ENCODE measurements at places on chromosomes 2 and 18.
A peak's percentile ranks its signal among the peaks of the same experiment; 100 is the strongest.

DNA sequence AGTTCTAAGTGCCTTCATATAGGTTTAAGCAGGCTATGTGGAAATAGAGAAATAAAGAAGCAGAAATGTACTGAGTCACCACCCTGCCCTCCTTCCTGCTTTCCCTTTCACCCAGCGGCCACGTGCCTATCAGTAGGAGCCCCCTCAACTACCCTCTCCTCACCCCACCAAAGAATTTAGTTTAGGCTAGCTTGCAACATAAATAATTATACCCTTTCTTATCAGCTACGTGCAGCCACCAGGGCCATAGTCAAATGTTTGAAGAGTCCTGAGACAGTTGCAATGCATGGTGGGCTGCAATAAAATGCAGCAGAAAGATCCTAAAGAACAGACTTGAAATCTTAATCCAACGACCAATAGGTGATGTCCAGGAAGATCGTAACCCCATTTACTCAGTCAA is 101.2 kb downstream of the RTP5 start:
- no peak for DNase-seq

DNA sequence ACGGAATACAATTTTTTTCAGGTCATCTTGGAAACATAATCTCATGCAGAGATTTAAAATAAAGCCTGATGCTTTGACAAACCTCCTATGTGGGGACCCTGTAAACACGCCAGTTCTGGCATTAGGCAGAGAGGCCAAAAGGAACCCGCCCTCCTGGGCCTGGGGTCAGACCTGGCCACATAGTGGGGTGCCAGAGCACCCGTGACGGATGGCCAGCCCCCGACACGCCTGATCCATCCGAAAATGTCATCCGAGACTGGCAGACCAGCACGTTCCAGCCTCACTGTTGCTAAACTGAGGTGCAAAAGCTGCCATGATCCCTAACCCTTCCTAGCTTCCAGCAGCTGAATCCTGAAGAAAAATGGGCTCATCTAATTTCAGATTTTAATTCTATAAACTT is 222.6 kb upstream of the SALL3 start:
- no peak for DNase-seq

DNA sequence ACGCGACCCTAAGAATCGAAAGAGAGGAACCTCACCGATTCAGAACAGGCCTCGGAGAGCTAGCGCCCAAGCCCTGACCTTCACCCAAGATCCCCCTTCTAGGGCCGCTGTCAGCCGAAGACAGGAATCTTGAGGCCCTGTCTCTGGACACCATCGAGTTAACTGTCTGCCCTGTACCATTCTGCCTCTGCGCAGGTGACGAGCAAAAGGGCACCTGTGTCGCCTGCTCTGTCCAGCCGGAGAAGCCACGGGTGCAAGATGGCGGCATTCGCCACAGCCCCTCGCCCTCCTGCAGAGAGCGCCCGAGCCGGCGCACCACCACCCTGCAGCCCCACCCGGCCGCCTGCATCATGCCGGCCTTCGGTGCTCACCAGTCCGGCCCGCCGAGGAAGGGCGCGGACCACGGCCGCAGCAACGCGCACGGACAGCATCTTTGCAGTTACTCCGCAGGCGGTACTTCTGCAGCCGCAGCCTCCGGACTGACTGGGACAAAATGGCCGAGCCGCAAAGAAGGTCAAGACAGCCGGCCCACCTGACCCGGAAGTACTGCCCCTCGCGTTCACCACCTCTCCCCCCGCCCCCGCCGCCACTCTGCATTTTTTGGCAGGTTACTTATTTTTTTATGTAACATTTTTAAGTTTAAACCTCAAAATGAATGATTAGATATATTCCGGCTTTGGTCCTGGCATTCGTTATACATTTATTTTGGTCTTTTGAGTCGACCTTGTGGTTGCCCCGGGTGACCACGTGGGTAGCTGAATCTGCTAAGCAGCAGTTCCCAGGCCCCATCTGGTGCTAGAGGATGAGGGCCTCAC is at the start of gene ATP5F1A:
Gene ATP5F1A, minus strand, starts transcription at position 496 of the 815 bp plus-strand sequence. Its CDS starts 65 bp downstream, at position 431.
- DNase-seq = peak; percentile 80

GRCh38 chr2:208552943-208553342 is 146.4 kb downstream of the PTH2R start:
- DNase-seq = no peak

DNA sequence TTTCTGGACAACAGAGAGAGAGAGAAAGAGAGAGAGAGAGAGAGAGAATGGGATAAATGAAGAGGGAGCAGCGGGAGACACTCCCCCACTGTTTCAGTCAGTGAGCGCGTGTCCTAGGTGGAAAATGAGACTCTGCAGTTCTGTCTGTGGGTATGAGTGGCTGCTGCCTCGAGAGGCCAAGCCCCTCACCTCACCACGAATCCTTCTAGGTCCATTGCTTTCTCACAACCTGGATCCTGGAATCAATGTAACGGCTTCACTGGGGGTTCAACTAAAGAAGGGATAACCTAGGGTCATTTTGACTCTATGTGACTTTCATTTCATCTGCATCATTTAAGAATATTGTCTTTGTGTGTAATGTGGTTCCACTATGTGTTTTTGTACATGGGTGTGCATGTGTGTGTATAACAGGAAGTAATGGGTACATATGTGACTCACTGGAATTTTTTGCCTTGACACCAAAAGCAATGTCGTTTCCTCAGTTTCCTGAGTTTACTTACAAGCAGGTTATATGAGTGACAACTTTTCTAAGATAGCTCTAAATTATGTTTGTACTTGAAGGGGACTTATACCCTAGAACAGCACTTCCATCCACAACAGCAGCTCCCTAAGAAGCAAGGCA is 221.4 kb upstream of the TRIB2 start:
- no peak for DNase-seq

DNA sequence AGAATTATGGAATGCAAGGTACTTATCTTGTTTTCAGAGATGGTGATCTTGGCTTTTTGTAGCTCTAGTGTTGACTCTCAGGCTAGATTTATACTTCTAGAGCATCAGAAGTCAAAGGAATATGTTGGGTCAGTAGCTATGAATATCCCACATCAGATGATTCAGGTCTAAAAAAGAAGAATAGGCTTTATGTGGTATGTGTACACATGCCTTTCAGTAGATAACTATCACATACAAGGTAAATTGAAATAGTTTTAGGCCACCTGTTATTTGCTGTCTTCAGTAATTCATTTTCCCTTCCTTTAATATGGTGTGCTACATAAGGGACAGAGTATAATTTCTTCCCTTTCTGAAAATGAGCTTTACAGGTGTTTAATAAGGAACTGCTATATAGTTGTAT is 142.4 kb downstream of the AGPS start:
- no peak for DNase-seq

GRCh38 chr18:70235478-70235877 is 30.0 kb upstream of the RTTN start:
- no peak for DNase-seq

- DNase-seq = peak; percentile 63
Measured at GRCh38 chr2:234679741-234680687, 183.1 kb upstream of the ARL4C start.

DNA sequence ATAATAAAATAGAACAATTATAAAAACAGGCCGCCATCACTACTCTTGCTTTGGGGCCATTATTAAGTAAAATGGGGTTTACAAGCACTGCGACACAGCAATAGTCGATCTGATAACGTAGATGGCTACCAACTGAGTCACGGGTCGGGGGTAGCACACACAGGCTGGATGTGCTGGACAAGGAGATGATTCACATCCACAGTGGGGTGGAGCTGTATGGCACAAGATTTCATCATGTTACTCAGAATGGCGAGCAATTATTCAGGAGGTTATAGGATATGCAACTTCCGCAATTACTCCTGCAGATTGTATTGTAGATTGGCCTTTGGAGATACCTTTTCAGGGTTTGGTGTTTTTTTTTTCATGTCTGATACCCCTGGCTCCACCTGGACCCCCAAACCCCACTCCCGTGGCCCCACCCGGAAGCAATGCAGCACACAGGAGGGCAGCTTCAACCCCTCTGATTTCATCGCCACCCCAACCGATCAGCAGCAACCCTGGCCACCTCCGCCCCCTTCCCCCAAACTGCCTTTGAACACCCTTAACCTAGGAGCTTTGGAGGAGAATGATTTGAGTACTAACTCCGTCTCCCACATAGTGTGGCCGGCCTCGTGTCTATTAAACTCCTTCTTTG is 21.4 kb upstream of the MLPH start:
- DNase-seq = peak; percentile 85

DNA sequence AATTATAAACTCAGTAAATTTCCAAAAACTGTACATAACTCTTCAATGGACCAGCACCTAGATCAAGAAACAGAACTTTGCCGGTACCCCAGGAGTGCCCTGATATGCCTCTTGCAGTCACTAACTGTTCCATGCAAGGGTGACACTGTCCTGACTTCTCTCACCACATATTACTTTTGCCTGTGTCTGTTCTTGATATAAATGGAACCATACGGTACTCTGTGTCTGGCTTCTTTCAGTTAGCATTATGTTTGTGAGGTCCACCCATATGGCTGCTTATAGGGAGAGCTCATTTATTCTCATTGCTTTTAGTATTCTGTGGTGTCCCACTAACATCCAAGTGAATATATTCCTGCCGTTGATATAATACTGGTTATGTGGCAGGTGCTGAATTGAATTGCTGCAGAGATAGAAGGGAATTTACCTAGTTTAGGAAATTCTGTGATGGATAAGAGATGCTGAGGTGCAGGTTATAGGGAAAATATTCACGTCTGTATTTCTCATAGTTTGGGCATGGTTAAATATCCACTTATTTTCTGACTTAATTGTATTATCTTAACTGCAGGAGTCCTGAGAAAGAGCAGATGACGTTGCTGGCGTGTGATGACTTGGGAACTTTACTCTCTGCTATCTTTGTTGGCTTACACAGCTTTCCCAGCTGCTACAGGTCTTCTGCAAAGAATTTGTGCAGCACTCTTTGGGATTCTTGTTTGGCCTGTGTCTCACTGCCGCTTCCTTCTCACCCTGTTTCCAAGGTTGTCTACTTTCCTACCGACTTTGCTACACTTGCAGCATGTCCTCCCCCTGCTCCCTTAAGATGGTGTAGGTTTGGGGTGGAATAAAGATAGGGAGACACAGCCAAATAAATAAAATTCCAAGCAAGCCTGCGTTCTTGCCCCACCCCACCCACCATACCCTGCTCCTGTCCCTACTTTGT is 107.9 kb downstream of the MAP4K4 start:
- no peak for DNase-seq

- DNase-seq = no peak
Measured at GRCh38 chr2:127451981-127452380, 33.8 kb downstream of the PROC start.

DNA sequence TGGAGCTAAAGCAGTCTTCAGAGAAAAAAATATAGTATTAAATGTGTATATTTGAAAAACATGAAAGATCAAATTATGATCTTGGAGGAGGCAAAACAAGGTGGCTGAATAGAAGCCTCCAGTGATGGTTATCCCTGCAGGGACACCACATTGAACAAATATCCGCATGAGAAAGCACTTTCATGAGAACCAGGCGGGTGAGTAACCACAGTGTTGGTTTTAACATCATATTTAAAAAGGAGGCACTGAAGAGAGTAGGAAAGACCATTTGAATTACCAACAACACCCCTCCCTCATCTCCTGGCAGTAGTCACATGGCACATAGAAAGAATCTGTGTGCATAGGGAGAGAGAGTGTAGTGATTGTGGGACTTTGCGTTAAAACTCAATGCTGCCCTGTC is 759.6 kb upstream of the NRXN1 start:
- DNase-seq = no peak

- DNase-seq = no peak
Measured at GRCh38 chr2:46009315-46009714, 287.9 kb upstream of the EPAS1 start.

DNA sequence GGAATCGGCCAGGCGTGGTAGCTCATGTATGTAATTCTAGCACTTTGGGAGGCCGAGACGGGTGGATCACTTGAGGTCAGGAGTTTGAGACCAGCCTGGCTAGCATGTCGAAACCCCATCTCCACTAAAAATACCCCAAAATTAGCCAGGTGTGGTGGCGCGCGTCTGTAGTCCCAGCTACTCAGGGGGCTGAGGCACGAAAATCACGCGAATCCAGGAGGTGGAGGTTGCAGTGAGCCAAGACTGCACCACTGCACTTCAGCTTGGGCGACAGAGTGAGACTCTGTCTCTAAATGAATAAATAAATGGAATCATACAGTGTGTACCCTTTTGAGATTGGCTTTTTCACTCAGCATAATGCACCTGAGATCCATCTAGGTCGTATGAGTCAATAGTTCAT is 19.4 kb upstream of the TTC39C start:
- no peak for DNase-seq

- peak; percentile 81 for DNase-seq
Measured at GRCh38 chr2:137252934-137253333, 487.6 kb downstream of the THSD7B start.

- DNase-seq = peak; percentile 62
Measured at GRCh38 chr18:61628085-61628484, 264.7 kb downstream of the RNF152 start.

DNA sequence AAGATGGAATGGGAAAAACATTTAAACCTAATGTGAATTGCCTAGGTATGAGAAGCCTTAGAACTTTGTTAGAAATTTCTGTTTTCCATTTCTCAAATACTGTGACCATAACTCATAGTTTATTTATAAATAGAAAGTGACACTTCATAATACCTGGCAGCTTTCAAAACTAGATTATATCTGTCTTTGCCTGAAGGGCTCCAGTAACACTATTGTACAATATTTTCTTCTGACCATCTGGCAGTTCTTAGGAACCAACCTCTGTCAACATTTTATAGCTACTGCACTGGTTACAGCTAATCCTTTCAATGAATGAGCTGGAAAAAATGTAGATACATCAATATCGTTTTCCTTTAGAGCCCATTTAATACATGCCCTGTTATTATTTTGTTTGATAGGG is 237.4 kb downstream of the CAMKMT start:
- peak; percentile 36 for DNase-seq

DNA sequence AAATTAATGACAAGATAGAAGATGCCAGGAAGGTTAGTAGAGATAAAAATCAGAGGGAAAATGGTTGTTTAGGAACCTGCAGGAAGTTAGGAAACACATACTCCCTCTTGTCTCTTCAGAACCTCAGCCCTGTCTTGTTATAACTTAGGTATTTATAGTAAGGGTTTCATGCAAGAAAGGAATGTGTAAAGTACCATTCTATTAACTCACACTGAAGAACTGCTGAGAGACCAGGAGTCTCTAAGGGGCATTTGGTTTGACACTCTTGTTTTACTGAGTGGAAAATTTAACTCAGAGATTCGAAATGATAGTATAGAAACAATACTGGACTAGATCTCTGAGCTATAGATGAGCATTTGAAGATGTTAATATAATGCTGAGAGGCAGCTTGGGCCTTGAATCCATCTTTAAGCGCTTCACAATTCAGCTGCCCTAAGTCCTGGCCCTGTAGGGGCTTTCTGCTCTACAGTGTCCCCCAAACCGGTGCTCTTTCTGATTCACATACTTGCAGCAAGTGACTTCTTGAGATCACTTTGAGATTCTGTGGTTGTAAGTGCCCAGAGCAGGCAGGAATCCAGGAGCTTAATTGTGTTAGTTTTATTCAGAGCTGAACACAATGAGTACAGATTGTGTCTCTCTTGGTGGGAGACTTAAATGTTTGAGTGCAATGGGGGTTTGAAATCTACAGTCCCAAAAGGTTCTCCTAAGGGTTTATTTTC is 235.0 kb upstream of the RGPD4 start:
- DNase-seq = no peak
